Stimulated activated CD4-positive, alpha-beta T cell treated with anti-CD3 and anti-CD28 coated beads, Interleukin-12 subunit alpha, Interleukin-12 subunit beta, amount 100 ng/mL, for 4 hours (primary cell): ENCODE measurements at places on chromosomes 7 and 10.

- DNase-seq = no peak
Measured at GRCh38 chr10:18260310-18260922, 120.2 kb downstream of the CACNB2 start.

GRCh38 chr7:44162785-44163395 is 21.8 kb upstream of the MYL7 start:
- DNase-seq = no peak

DNA sequence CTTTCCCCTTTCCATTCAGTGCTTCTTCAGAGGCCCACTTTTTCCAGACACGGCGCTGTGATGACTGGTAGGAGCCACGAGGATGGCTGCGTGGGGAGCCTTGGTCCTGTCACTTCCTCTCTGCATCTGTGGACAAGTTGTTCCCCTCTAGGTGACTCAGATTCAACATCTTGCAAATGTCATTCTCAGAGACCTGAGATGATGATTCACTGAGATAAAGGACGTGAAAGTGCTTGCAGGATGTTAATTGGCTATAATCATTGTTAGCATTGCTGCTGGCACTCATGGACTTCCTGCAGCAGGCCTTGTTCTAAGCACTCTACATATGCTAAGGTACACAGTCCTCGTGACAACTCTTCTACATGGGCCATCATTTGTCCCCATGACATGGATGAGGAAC is 489.8 kb upstream of the ZMIZ1 start:
- peak; percentile 50 for DNase-seq

DNA sequence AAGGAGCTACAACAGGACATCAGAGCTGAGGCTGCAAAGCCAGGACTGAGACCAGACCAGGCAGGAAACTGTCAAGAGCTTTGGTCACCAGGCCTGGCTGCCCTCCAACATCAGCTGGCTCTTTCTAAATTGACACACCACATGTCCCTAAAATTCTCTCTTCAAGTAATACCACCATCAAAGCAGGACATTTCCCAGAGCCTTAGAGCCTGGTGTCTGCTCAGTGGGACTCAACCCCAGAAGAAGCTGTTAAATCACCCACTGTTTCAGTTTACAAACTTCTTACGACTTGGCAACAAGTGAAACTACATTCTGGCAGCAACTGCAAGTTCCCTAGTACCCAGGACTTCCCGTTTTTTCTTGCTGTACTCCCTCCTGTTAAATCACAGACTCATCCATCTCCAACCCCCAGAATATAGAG is 3.8 kb upstream of the IL6 start:
- no peak for DNase-seq

DNA sequence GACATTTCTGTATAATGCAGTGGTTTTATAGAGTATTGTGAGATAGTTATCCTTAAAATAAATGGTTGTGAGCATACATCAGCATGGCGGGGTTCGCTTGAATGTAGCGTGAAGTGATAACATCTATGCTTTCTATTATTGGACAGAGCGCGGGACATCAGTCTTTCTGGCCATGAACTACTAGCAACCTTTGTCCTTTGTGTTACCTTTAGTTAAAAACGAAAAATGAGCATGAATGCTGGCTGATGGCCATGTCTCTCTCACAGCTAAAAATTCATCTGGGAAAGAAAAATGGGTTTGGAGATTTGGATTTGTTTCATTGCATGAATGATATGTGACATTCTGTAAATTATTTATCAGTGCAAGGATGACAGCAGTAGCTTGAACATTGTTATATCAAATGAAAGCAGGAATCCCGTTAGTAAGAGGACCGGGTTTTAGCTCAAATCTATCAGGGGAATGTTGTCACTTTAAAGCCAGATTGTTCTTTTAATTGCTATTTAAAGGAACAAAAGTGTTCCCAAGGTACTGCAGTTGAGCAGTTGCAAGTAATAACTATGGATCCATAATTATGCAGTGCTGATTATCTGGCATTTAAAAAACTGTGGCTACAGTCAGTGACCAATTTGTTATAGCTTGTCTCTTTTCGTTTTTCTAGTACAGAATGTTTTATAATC is 131.0 kb downstream of the KAT6B start:
- no peak for DNase-seq

DNA sequence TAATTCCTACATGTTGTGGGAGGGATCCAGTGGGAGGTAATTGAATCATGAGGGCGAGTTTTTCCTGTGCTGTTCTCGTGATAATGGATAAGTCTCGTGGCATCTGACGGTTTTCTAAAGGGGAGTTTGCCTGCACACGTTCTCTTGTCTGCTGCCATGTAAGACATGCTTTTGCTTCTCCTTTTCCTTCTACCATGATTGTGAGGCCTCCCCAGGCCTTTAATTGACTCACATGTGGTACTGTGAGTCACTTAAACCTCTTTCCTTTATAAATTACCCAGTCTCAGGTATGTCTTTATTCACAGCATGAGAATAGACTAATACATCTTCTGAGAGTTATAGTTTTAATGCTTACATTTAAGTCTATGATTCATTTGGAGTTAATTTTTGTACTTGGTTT is 22.6 kb upstream of the CPN1 start:
- no peak for DNase-seq

- no peak for DNase-seq
Measured at GRCh38 chr7:12490107-12490688, 80.3 kb upstream of the SCIN start.

DNA sequence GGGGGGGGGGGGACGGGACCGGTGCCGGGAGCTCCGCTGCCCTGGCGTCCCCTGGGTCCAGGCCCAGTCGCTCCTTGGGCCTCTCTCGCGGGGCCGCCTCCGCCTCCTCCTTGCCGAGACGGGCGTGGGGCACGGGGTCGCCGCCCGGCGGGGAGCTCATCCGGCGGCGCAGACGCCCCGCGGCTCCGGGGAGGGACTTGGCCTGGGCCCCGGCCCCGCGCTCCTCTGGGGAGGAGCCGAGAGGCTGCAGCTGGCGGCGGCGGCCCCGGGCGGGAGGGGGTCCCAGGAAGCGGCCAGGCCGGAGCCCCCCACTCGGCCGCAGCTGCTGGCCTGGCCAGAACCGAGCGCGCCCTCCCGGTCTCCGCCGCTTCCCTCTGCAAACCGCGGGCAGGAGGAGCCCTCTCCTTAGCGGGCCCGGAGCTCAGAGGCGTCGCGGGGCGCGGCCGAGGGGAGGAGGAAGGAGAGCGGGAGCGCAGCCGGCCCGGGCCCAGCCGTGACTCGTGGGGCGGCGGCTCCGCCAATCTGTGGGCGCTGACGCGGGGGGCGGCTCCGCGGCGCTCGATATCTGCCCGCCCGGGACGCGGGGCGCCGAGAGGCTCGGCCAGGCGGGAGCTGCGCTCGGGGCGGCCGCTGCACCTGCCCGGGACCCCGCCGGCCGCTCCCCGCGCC is at the start of gene FAM20C:
Gene FAM20C (plus strand): TSS at position 591 of the 669 bp plus-strand sequence. CDS start 629 bp downstream, outside the sequence.
- peak; percentile 42 for DNase-seq

DNA sequence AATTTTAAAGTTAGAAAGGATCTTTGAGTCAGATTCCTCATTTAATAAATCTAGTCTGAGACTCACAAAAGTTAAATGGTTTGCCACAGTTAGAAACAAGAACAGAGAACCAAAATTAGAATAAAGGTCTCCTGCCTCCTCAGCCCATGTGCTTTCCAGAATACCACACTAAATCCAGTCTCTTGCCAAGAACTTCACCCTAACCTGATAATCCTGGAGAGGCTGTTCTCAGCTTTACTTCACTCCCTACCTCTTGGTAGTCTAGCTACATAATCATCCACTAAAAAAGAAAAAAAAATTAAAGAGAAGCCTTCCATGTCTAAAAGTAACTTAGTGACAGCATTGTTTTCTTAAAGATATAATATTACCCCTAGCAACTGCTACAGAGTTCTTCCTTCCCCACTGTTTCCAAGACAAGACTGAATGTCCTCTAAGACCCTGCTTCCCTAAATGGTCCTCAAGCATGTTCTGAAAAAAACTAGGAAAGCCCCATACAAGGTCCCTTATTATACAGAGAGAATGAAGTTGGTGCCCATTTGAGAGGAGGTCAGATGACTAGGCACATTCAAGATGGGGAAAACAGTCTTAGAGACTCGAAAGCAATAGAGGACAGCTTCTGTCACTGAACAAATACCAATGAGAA is 56.8 kb downstream of the ZNF438 start:
- no peak for DNase-seq

GRCh38 chr10:77925795-77926565 is 575 bp downstream of the DLG5 start:
- peak; percentile 12 for DNase-seq

- DNase-seq = no peak
Measured at GRCh38 chr7:111138586-111138985, 47.7 kb downstream of the LRRN3 start.

DNA sequence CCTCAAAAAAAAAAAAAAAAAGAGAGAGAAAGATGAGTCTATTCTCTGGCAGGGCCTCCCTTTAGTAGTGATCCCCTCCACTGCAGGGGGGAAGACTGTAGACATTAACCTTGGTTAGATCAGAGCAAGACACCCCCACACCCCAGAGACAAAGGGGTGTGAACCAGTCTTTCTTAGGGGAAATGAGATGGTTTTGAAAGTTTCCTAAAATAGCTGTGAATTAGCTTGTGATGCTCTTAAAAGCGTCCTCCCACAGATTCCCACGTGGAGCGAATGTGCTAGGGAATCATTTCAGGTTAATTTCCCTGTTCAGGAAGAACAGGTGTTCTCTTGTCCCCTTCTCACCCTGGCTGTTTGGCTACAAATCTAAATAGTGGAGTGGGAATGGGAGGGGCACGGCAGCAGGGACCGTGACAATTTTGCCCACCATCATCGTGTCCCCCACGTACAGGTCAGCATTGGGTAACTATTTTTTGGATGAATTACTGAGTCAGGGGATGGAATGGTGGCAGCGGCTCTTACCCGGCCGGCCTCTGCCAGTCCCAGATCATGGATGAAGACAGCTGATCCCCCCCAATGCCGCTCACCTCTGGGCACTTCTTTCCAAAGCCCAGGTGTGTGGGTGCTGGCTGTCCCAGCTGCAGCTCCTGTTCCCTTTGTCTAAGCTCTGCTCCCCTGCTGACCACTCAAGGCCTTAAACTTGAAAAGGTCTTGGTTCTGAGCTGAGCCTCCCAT is 152.9 kb downstream of the CCDC3 start:
- no peak for DNase-seq
